ENCODE measurements at places on chromosomes 7 and 10.

DNA sequence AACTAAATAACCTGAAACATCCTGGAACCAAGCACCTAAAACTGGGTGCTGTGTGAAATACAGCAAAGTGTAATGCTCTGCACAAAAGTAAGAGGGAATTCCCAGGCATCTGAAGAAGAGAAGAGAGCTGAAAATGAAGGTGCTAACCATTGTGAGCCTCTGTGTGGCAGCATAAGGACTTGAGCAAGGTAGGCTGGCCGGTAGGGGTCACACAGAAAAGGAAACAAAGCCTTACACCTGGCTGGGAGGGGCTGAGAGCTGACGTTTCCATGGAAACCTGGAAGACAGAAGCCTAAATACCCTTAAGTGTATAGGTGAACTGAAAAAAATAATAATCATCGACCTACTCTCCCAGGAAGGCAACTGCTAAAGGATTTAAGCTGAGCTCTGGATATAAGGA lies 48.6 kb downstream of the CUL1 start:
- DNase-seq = no peak

- no peak for DNase-seq
Measured at GRCh38 chr7:137421366-137421765, 77.8 kb upstream of the PTN start.

GRCh38 chr10:120403109-120403508 lies 53.9 kb upstream of the PLPP4 start:
- DNase-seq = no peak

DNA sequence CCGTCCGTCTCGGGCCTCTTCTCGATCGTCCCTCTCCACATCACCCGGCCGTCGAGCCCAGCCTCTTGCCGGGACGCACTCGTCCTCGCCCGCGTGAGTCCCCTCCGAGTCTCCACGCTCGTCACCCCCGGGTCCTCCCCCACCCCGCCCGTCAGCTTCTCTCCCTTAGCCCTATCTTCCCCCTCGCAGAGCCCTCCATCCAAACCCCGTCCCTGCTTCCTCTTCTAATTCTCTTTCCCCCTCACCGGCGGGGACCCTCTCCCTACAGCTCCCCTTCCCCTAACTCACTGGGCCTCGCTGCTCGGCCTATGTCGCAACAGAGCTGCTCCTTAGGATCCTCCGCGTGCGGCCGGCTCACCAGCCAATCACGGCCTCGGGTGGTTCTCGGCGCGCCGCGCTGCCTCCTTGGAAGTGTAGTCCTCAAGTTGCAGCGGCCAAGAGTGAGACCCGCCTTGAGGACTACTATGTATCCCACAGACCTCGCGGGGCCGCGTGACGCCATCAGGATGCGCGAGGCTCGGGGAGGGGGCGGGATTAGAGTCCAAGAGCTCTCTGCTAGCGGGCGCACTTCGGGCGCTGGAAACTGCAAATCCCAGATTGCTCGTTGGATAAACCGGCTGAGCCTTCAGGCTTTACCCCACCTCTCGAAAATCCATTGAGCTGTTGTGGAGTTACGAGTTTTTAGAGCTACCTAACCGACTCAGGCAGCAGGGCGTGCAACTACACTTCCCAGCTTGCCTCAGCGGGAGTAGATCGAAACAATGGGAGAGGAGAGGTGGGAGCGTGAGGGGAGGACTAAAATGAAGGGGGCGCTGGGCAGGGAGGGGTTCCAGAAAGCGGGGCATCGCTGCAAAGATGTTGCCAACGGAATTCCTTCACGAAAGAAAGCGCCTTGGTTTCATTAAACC lies at the start of gene ABCF2:
Gene ABCF2, minus strand, starts transcription at position 331 of the 908 bp plus-strand sequence. CDS start 747 bp downstream, outside the sequence.
- DNase-seq = peak; percentile 99

- DNase-seq = no peak
Measured at GRCh38 chr10:116487522-116488430, 58.0 kb upstream of the PNLIP start.
